Colonic mucosa (tissue), 4 donors: ENCODE measurements at places on chromosomes 12 and 14. TPM values are rescaled to one million over a fixed set of nuclear protein-coding genes. Genes with fewer than 3 reads are reported as not detected.
A peak's percentile ranks its signal among the peaks of the same experiment; 100 is the strongest.

CCDC175 gene
- 0.32 TPM for total RNA-seq

GNPTAB gene
- total RNA-seq: 49.1 TPM

DNA sequence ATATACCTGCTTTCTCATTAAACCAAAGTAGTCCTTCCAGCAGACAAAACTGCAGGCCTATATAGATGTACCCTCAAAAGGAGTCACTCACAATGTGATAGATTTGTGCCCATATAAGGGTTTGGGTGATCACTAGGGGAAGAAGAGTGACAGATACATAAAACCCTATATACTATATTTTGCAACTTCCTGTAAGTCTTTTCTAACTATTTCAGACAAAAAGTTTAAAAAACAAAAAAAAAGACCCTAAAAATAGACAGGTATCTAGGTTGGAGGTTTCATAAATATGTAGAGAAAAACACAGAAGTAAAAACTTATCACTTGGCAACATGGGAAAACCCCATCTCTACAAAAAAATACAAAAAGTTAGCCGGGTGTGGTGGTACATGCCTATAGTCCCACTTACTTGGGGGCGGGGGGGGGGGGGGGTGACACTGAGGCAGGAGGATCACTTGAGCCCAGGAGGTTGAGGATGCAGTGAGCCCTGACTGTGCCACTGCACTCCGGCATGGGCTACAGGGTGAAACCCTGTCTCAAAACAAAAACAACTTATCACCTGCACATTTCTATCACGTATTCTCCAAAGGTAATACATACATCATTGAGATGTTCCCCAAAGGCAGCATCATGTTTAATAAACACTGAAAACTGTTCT lies 2.9 kb downstream of the VCPKMT start:
- no peaks in the 10 kb centered on the region for H3K27me3 ChIP-seq
- H3K27ac ChIP-seq: no peak overlapping the region
- no peak overlapping the region for H3K4me3 ChIP-seq
- DNase-seq: no peak
- no peaks in the 10 kb centered on the region for H3K36me3 ChIP-seq
- peaks cover 8% of the 10 kb centered on the region for H3K4me1 ChIP-seq

GRCh38 chr14:31205681-31206535 lies 1.7 kb downstream of the HECTD1 start:
- H3K27ac ChIP-seq: peak overlapping the region; percentile 96
- no peaks in the 10 kb centered on the region for H3K36me3 ChIP-seq
- no peaks in the 10 kb centered on the region for H3K27me3 ChIP-seq
- H3K4me3 ChIP-seq: peak overlapping the region; percentile 55

GRCh38 chr14:74634964-74635363 lies 22.9 kb upstream of the LTBP2 start:
- no peak for DNase-seq
- no peaks in the 10 kb centered on the region for H3K27me3 ChIP-seq
- no peak overlapping the region for H3K27ac ChIP-seq
- H3K36me3 ChIP-seq: no peaks in the 10 kb centered on the region
- H3K4me1 ChIP-seq: no peaks in the 10 kb centered on the region

GRCh38 chr12:22810036-22810435 lies 185.1 kb downstream of the ETNK1 start:
- no peak overlapping the region for H3K27ac ChIP-seq
- H3K4me3 ChIP-seq: no peak overlapping the region
- DNase-seq: no peak
- H3K4me1 ChIP-seq: no peaks in the 10 kb centered on the region

SLC17A8 gene
- total RNA-seq: 3.3 TPM

YLPM1 gene
- 41.7 TPM for total RNA-seq

DNA sequence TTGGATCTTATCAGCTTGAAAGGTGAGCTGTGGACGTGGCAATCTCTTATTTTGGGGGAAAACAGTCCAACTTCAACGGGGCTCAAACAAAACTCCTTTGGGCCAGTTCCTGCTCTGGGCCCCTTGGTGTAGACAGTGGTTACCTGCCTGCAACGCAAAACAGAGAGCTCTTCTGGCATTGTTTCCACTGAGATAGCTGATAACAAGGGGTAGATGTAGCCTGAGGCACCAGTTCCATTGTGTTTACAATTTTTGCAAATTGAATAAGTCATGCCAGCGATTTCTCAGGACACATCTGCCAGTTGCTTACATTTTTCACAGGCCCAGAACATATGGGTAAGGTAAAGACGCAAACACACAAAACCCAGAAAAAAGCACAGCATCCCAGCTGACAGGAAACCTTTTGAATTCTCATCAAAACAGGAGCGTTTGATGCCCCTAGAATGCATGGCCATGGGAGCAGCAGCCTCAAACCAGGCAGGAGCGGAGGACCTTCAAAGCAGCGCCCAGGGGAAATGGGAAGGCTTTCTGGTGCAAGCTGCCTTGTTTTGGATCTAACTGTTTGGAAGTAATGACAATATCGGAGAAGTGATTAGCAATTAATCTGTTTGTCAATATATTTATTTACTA lies 259.7 kb downstream of the AACS start:
- H3K36me3 ChIP-seq: no peaks in the 10 kb centered on the region
- H3K4me3 ChIP-seq: no peak overlapping the region
- no peaks in the 10 kb centered on the region for H3K27me3 ChIP-seq
- DNase-seq: no peak
- no peaks in the 10 kb centered on the region for H3K4me1 ChIP-seq

DNA sequence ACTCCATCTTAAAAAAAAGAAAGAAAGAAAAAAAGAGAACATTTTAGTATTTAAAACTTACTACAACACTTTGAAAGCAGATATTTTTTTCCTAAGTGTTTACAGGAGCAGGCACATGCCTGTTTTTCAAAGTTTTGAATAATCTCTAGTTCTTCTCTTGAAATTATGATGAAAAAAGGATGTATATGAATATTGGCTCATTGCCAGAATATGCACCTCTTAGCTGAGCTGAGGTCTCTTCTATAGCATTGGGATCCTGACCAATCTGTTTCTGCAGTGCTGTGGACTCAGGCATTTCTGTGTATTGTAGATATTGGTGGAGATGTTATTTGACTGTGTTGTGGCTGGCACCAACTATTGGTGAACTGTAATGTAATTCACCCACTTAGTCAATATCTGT lies 15.0 kb downstream of the TECPR2 start:
- H3K27ac ChIP-seq: no peak overlapping the region
- H3K36me3 ChIP-seq: no peaks in the 10 kb centered on the region
- H3K4me1 ChIP-seq: no peaks in the 10 kb centered on the region
- no peak for DNase-seq
- no peak overlapping the region for H3K4me3 ChIP-seq
- no peaks in the 10 kb centered on the region for H3K27me3 ChIP-seq

- H3K27ac ChIP-seq: no peak overlapping the region
- no peaks in the 10 kb centered on the region for H3K36me3 ChIP-seq
- H3K4me1 ChIP-seq: no peaks in the 10 kb centered on the region
- H3K4me3 ChIP-seq: no peak overlapping the region
These were observed 125.3 kb upstream of the TMEM132D start for GRCh38 chr12:130029151-130029550.

SMIM41 gene
- 0.30 TPM for total RNA-seq

MAP1LC3B2 gene
- total RNA-seq: 1.2 TPM

DNA sequence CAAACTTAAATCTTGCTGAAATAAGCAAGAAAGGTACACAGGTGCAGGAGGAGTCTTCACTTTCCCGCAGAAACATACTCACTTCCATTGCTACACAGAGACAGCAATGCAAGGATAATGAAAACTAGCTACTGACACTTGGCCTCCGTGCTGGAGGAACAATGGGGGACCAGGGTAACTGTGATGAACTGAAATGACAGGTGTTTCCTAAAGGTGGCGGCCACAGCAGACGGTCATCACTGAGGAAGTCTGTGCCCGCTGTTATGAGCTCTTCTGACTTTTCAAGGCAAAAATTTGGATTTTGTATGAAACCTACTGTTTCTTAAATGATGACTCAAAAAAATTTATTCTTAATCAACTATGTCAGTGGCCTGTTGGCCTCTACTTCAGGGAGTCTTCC lies 189.4 kb downstream of the CACNA1C start:
- no peaks in the 10 kb centered on the region for H3K4me1 ChIP-seq
- H3K27ac ChIP-seq: no peak overlapping the region
- no peak for DNase-seq
- H3K36me3 ChIP-seq: no peaks in the 10 kb centered on the region
- H3K4me3 ChIP-seq: no peak overlapping the region

- no peaks in the 10 kb centered on the region for H3K4me1 ChIP-seq
These were observed 39.7 kb upstream of the PCED1B start for GRCh38 chr12:47039756-47040155.

GRCh38 chr12:115569345-115570068 lies 708.0 kb downstream of the MED13L start:
- no peaks in the 10 kb centered on the region for H3K27me3 ChIP-seq
- H3K4me1 ChIP-seq: peaks cover 3% of the 10 kb centered on the region
- H3K4me3 ChIP-seq: no peak overlapping the region
- no peak overlapping the region for H3K27ac ChIP-seq
- no peak for DNase-seq
- no peaks in the 10 kb centered on the region for H3K36me3 ChIP-seq

DNA sequence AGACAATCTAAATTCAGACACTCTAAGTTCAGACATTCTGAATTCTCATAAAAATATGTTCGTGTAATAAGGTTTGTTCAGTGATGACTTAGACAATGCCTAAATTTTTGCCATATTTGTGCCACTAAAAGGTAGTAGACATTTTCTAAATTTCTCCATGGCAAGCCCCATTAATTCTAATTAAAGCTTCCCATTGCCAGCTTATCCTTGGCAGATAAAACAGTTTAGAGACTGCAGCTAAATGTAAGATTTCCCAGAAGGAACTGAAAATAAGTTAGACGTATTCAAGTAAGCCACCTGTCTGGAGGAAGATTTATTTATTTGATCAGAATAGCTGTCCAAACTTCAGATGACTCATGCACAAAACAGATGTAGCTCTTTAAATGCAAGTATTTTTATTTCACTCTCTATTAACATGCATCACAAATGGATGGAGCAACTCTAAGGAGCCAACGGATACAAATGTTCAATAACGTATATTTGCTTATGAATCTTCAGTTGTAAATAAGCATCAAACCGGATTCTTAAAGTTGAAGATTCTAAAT lies 130.4 kb downstream of the SLC2A13 start:
- no peak overlapping the region for H3K27ac ChIP-seq
- H3K4me3 ChIP-seq: no peak overlapping the region
- no peaks in the 10 kb centered on the region for H3K36me3 ChIP-seq

DNA sequence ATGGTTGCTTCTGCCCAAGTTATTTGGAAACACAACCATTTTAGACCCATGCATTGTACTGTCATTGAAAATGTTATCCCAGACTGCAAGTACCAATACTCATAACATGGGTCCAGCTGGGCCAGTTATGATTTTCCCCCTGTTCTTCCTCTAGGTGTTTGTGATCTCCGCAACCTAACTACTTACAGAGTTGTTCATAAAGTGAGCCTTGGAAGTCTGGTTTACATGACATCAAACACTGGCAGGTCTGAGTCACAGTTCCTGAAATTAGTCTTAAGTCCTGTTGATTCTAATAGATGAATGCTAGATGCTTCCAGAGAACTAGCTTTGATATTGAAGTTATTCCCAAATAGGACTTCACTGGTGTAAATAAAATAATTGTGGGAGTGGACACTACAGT lies 487.0 kb downstream of the MED13L start:
- no peaks in the 10 kb centered on the region for H3K27me3 ChIP-seq
- no peaks in the 10 kb centered on the region for H3K36me3 ChIP-seq
- no peak for DNase-seq
- no peaks in the 10 kb centered on the region for H3K4me1 ChIP-seq
- H3K4me3 ChIP-seq: no peak overlapping the region

- H3K4me1 ChIP-seq: no peaks in the 10 kb centered on the region
- DNase-seq: no peak
- no peaks in the 10 kb centered on the region for H3K27me3 ChIP-seq
- no peaks in the 10 kb centered on the region for H3K36me3 ChIP-seq
- no peak overlapping the region for H3K27ac ChIP-seq
These were observed 3.3 kb upstream of the KRT86 start for GRCh38 chr12:52271158-52271557.

GRCh38 chr12:6866163-6866919 lies 990 bp upstream of the TPI1 start:
- peaks cover 13% of the 10 kb centered on the region for H3K36me3 ChIP-seq
- H3K27ac ChIP-seq: peak overlapping the region; percentile 96
- peak overlapping the region; percentile 98 for H3K4me3 ChIP-seq
- H3K4me1 ChIP-seq: peaks cover 19% of the 10 kb centered on the region

NAP1L1 gene
- 163 TPM for total RNA-seq

- no peak overlapping the region for H3K4me3 ChIP-seq
- no peaks in the 10 kb centered on the region for H3K36me3 ChIP-seq
These were observed 12.0 kb upstream of the SLC2A14 start for GRCh38 chr12:7884689-7885088.

KCNMB4 gene
- 1.3 TPM for total RNA-seq

DNA sequence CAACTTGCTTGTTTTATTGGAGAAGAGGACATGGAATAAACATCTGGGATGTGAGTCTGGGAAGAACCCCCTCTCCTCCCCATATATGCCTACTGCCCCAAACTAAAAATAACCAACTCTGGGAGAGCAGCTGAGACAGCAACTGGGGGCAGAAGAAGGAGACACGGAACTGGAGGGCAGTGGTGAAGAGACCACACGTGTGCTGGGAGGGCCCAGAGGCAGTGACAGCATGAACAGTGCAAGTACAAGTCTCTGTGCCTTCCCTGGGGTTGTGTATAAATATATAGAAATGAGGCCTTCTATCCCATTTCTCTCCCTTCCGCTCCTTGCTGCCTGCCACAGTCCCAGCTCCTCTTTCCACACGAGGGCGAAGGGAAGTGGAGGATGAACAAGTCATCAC lies 4.0 kb upstream of the KRT73 start:
- no peaks in the 10 kb centered on the region for H3K36me3 ChIP-seq
- no peak overlapping the region for H3K4me3 ChIP-seq
- H3K27ac ChIP-seq: no peak overlapping the region
- no peaks in the 10 kb centered on the region for H3K4me1 ChIP-seq
- H3K27me3 ChIP-seq: no peaks in the 10 kb centered on the region

TAS2R30 gene
- 1.4 TPM for total RNA-seq

DNA sequence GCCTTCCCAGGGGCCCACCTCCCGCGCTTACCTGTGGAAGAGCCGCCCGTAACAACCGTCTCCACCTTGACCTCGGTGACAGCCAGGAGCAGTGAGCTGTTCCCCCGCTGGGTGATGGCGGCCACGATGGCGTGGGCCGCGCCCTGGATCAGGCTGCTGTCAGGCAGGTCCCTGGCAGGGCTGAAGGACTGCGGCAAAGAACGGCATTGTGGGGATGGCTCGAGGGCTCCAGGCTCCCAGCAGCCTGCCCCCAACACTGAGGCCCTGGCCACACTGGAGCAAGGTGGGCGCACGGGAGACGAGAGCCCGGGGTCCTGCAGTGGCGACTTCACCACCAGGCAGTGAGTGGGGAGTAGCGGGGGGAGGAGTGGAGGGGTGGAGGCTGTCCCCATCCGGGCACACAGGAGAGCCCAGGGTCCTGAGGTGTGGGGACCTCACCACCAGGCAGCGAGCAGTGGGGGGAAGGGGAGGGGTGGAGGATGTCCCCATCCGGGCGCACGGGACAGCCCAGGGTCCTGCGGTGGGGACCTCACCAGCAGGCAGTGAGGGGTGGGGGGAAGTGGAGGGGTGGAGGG lies 25.0 kb downstream of the JAG2 start:
- DNase-seq: no peak
- no peaks in the 10 kb centered on the region for H3K4me1 ChIP-seq
- H3K4me3 ChIP-seq: no peak overlapping the region
- H3K27me3 ChIP-seq: no peaks in the 10 kb centered on the region
- no peaks in the 10 kb centered on the region for H3K36me3 ChIP-seq
- H3K27ac ChIP-seq: no peak overlapping the region

HOXC6 gene
- total RNA-seq: 0.15 TPM
